Kidney glomerular epithelial cell (primary cell): ENCODE measurements at places on chromosomes 5 and 9.

DNA sequence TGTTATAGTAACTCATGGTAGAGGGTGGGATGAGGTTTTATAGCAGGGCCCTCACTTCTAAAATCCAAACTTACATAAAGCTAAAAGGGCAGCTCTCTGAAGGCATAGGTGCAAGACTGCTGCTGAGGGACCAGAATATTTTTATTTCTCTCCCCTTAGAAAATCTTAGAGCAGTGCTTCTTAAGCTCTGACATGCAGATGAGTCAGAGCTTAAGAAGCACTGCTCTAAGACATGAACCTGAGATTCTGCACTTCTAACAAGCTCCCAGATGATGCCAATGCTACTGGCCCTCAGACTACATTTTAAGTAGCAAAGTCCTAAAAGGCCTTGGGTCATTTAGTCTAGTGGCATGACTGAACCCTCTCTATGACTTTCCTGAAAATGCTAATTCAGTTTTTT is 97.6 kb upstream of the SPRY4 start:
- DNase-seq = no peak

GRCh38 chr9:116447934-116448333 is 239.2 kb upstream of the TRIM32 start:
- DNase-seq = no peak

DNA sequence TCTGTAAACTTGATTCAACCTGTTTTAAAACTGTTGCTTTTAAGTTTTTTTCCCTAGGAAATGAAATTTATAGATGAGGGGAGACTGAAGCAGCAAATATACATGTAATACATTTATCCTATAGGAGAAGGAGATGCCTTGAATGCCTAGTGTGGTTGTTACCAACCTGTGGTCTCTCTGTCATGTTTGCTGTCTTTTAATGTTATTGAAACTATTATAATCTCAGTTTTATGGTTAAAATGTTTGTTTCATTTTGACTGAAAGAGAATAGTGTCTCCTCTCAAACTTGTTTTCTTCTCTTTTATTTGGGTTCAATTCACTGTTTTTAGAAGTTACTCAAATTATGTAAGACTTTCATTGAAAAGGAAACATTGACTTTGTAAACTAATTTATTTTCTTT is 15.8 kb downstream of the MRPL22 start:
- DNase-seq = no peak

DNA sequence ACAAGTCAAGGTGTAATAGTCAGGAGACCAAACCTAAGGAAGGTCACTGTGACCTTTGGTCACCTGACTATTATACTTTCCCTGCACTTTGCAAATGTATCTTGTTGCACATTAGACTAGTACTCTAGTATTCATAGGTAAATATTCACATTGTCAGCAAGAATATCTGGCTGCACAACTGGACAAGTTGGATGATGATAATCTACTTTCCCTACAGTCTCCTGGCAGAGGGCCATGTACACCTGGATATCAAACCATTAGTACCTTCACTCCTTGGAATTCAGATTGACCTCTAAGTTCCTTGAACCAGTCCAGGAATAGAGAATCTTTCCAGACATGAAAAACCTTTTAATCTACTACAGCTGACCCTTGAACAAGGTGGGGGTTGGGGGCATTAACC is 344.8 kb downstream of the DEPDC1B start:
- DNase-seq = no peak

DNA sequence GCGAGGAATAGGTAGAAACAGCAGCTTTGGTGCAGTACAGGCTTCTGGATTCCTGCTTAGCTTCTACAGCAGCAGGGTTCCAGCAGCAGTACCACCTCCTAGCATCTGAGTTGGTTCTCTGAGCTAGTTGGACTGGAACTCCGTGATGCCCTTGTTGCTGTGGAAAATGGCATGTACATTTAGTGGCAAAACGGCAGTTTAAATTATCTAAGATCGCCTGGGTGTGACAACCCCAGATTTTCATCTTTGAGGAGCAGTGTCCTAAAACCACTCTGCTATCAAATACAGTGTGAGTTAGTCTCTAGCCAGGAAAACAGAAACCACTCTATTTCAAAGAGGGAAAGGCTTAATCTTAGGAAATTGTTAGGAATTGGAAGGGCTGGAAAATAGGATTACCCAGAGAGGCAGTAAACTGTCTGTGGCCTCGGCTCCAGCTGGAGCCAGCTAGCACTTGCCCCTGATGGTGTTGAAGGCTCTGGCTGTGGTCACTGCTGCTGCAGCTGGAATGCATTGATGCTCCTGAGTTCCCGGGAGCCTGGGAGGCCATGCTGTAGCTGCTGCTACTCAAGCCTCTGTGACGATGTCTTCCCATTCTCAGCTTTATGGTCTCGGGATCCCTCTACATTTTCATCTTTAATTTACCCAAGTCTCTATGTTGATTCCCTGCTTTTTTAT is 29.4 kb downstream of the RAD23B start:
- DNase-seq = no peak

DNA sequence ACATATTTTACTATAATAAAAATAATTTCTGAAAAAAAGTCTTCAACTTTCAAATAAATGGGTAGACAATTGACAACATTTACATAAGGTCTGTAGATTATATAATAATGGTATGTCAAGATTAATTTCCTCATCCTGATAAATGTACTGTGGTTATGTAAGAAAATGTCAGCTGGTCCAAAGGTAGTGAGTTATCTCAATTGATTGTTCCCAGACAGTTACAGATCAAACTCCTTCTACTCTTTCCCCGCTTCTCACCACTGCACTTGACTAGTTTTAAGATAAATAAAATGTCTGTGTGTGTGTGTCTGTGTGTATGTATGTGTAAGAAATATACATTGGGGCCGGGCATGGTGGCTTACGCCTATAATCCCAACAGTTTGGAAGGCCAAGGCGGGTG is 16.4 kb upstream of the MARCHF6 start:
- no peak for DNase-seq

- DNase-seq = no peak
Observed at GRCh38 chr9:89008055-89008743, 16.9 kb downstream of the S1PR3 start.

DNA sequence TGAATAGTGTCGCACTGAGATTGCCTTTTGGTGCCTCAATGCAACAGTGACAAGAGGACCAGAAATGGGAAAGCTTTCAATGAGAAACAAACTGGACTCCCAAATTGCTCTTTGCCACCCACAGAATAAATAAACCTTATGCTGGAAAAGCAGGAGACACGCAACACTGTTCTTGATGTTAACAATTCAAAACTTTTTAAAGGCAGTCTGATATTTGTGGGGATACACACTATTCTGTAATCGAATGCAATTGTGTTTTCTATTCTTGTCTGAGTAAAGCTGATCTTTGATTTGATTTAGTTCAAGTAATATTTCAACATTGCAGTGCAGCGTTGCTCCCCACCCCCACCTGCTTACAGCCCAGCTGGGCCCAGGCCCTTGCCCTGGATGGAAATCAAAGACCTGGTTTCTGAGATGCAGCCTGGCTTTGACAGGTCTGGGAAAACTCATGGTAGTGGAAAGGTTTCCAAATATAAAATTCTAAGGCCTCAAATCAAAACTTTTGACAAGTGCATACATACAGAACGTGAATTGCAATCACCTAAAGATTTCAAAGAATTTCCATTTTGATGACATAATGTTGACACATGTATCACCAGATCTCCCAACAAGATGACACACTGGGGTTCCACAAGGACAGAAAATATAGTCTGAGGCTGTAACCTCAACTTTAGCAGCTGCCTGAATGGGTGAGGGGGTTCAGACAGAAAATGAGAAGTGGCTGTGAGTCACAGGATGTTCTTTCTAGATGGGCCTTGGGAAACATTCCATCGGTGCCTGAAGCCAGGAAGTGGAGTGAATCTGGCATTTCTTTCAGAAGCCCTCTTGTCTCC is 55.1 kb downstream of the ABCA1 start:
- DNase-seq = peak; percentile 68

DNA sequence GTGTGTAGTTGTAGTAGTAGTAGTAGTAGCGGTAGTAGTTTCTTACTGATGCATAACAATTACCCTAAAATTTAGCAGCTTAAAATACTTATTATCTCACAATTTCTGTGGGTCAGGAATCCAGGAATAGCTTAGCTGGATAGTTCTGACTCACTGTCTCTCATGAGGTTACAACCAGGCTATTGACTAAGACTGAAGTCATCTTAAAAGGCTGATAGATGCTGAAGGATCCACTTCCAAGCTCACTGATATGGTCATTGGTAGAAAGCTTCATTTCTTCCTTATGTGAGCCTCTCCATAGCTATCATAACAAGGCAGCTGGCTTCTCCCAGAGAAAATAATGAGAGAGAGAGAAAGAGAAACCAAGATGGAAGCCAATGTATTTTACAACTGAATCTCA is 147.5 kb upstream of the FBXL17 start:
- DNase-seq = no peak

DNA sequence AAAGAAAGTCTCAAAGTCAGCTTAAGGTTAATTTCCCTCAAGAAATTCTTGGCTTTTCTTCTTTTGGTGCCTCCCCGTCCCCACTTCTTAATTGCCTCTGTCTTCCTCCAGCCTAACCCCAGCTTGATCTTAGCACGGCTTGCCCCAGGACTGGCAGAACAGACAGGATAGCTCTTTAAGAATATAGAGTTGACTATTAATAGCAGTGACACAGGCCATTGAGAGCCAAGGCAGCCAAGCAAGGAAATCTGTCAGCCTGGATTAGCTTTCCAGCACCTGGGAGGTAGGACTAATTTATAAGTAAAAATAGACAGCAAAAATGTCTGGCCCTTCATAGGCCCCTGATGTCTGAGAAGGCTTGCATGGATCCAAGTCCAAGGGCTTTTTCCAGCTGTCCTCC is 384.6 kb upstream of the SLC30A5 start:
- peak; percentile 6 for DNase-seq

GRCh38 chr9:130027533-130028365 is 15.2 kb downstream of the FNBP1 start:
- DNase-seq = no peak

GRCh38 chr9:133932633-133933032 is 59.5 kb downstream of the VAV2 start:
- no peak for DNase-seq

DNA sequence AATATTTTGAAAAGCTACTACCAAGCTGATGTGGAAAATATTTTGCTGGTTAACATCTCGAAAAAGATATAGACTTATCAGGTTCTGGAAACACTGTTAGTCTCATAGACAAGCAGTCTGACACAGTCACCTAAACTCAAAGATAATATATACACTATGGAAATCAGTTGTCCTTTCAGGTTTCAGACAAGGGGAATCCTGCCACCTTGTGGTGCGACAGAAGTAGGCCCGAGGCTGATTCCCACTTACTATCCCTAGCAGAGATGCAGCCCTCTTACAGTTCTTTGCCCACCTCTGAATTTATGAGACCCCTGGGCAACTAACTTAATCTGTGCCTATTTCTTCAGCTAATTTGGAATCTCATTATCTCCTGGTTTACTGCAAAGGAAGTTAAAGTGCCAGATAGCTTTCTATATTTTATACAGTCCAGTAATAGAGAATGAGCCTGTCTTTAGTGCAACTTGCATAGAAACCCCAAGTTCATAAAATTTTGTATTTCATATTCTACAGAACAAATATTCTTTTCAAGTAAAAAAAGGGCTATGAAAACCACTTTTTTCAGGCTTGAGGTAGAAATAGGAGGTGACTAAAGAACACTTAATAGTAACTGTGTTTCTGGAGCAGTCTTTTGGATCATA is 16.9 kb downstream of the RAD1 start:
- DNase-seq = peak; percentile 34

DNA sequence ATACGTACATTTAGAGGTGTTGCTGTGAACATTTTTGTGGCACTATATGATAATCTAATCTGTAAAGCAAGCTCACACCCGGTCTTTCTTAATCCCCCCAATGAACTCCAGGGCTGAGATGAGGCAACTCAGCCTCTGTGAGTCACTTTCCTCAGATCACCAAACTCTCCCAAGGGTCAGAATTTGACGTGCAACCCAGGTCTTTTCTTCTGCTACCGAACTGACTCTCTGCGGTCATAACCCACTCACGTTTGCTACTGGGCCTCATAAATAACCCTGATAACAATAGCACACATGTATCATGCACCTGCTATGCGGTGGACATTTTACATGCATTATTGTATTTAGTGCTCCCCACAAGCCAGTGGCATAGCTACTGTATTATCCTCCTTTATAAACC is 153.1 kb downstream of the DROSHA start:
- DNase-seq = no peak

DNA sequence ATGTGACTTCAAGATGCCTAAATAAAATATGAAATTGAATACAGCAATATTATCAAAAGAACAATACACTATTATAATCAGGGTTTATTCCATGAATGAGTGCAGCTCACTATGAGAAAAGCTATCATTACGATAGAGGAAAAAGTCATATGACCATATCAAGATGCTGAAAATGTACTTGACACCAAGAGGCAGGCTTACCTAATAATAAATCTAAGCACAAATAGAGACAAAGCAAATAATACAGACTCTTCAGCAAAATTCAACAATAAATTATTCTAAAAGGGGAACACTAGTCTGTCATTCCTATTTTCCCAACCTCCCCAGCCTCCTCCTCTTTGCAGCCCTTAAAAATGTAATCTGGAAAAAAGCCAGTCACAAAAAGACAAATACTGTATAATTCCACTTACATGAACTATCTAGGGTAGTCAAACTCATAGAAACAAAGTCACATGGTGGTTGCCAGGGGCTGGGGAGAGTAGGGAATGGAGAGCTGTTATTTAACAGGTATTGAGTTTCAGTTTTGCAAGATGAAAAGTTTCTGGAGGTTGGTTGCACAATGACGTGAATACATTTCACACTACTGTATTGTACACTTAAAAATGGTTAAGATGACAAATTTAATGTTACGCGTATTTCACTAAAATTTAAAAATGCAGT is 148.4 kb downstream of the NFIB start:
- no peak for DNase-seq

DNA sequence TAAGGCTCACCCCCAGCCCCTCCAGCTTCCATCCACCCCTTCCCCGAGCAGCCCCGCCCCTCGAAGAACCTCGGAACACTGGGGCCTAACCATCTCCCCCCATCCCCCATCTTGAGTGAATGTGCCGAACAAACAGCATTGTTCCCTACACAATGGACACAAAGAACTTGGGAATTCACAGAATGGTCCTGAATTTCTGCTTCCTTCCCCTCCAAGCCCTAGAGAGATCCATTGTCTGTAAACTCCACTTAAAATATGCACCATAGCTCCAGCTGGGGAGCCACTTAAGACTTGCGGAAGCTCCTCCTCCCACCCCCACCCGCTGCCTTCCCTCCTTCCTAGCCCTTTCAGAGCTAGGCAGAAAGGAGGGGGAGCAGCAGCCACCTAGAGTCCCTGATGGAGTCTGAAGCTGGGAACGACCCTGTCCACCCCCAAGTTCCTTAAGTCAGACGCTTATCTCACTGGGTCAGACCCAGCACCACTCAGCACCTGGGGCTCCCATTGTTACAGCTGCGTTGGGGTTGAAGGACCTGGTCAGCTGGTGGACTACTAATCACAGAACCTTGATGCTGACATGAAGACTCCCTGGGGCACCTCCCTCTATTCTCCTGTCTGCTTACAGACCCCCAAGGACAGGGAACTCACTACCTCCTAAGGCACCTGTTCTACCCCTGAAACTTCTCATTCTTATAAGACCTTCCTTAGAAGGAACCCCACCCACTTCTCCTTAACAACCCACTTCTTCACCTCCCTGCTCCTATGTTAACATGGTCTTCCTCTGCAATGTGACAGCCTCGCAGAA is 61.4 kb downstream of the PCDH1 start:
- DNase-seq = no peak
